Stimulated activated CD4-positive, alpha-beta T cell treated with anti-CD3 and anti-CD28 coated beads, TNF-alpha, amount 100 ng/mL, for 4 hours (primary cell): ENCODE measurements at places on chromosomes 2 and 18.

GRCh38 chr2:206158563-206159345, 490 bp downstream of the NDUFS1 start:
- no peak for DNase-seq

- no peak for DNase-seq
Observed at GRCh38 chr18:10536280-10536679, 10.5 kb downstream of the NAPG start.

DNA sequence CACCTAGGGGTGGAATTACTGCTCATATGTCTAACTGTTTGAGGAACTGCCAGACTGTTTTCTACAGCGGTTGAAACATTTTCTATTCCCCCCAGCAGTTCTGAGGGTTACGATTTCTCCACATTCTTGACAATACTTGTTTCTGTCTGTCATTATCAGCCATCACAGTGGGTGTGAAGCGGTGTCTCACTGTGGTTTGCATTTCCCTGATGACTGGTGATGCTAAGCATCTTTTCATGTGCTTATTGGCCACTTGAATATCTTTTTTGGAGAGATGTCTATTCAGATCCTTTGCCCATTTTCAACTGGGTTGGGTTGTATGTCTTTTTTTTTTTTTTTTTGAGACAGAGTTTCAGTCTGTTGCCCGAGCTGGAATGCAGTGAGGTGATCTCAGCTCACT, 63.0 kb downstream of the ADNP2 start:
- DNase-seq = no peak

DNA sequence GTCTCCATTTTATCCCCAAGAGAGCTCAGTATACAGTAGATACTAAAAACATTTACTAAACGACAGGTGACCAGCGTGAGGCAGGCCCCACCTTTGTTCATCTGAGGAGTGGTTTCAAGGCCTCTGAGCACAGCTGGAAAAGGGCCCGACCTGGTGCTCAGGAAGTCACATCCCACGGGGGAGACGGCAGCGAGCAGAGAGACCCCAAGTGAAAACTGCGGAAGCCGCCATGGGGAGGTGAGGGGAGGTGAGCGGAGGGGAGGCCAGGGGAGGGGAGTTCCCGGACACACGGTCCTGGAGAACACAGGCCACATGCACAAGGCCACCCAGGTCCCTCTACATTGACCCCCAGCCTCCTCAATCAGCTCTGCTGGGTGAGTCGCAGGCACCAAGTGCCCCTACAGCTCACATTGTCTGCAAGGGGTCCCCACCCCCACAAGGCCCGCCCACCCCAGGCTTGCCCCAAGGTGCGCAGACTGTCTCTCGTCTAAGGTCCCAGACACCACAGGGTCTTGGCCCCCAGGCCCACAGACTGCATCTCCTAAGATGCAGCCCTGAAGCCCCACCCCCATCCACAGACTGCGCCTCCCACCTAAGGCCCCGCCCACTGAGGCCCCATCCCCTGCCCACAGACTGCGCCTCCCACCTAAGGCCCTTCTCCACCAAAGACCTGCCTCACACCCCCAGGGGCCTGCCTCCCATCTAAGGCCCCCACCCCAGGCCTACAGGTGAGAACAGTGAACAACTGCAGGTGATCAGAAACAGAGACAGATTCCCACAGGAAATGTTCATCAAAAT, 19.1 kb downstream of the PARD6G start:
- no peak for DNase-seq

- no peak for DNase-seq
Observed at GRCh38 chr2:47984041-47984440, 77.7 kb upstream of the FBXO11 start.
